Body of pancreas (tissue), 4 donors: ENCODE measurements at places on chromosomes 1 and 21.

GRCh38 chr1:233361876-233362275, 34.4 kb downstream of the MAP3K21 start:
- DNase-seq: no peak

GRCh38 chr1:50193002-50193401, 84.3 kb downstream of the ELAVL4 start:
- DNase-seq: no peak

DNA sequence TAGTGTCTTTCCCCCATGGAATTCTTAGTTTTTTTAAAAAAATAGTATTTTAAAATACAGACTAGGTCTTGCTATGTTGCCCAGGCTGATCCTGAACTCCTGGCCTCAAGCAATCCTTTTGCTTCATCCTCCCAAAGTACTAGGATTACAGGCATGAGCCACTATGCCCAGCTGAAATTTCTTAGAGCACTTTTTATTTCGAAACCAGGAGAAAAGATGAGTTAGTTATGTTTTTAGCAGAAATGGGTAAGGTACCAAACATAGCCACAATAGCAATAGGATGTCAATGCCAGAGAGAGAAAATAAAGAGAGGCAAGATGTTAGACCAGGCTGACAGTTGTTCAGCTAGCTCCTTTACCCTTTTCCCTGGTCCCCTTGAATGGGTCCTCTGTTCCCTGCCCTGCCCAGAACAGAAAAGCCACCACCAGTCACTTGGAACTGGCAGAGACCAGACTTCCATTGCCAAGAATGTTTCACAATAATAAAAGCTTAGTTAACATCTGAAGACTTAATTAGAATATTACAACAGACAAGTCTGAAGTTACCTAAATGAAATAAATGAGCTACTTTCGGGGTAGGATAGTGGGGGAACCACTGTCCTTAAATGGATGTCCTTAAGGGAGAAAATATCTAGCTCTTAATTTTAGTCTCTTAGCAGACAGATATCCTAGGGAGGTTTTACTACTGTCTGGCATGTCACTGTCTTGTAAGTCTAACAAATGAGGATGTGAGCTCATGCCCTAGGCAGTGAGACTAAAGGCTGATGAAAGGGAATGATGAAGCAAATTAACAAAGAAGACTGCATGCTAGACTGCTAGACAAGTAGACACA, 54.3 kb downstream of the ABL2 start:
- peak; percentile 18 for DNase-seq

GRCh38 chr1:35773711-35774110, 3.9 kb upstream of the CLSPN start:
- no peak for DNase-seq

- DNase-seq: no peak
Observed at GRCh38 chr1:23557471-23558124, 1.7 kb downstream of the ID3 start.

DNA sequence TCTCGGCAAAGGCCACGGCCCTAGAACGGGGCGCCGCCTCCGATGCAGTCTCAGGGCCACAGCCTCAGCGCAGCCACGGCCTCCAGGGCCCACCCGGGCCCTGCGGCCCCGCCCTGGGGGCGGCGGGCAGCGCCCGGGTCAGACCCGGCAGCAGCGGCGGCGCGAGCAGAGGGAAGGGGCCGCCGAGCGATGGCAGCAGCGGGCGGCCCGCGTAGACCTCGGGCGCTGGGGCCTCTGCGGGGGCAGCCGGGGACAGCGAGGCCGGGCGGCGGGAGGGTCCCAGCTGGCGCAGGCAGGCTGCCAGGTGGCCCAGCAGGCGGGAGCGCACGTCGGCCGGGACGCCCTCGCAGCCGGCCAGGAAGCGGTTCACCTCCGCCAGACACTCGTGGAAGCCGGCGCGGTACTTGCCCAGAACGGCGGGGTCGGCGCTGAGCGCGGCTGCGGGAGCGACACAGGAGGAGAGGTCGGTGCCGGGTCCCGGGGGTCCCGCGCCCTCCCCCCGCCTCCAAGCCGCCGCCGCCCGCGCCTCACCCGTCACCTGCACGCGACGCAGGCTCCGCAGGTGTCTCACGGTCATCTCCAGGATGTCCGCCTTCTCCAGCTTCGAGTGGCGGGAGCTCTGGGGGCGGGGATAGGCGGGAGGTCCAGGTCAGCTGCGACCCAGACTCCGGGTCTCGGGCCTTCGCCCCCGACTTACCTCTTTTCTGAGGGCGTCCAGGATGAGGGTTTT, 737 bp downstream of the HES4 start:
- no peak for DNase-seq

DNA sequence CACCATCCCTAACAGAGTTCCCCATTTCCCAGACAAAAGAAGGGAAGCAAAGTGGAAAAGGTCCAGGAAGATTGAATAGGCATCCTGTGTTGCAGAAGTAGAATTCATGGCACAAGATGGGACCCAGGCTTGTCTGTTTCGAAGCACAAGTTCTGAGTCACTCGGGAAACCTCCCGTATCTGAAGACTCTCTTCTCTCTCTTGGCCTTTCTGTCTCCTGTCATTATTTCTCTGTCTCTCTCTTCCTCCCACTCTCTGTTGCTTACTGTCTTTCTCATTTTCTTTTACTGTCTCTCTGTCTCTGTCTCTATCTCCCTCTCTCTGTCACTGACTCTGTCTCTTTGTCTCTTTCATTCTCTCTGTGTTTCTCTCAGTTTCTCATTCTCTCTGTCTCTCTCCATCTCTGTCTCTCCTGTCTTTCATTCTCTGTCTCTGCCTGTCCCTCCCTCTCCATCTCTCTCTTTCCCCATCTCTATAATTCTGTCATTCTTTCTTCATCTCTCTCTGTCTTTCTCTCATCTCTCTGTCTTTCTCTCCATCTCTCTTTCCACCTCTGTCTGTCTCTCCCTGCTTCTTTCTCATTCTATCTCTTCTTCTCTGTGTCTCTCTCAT, 23.7 kb downstream of the RNF187 start:
- DNase-seq: no peak

DNA sequence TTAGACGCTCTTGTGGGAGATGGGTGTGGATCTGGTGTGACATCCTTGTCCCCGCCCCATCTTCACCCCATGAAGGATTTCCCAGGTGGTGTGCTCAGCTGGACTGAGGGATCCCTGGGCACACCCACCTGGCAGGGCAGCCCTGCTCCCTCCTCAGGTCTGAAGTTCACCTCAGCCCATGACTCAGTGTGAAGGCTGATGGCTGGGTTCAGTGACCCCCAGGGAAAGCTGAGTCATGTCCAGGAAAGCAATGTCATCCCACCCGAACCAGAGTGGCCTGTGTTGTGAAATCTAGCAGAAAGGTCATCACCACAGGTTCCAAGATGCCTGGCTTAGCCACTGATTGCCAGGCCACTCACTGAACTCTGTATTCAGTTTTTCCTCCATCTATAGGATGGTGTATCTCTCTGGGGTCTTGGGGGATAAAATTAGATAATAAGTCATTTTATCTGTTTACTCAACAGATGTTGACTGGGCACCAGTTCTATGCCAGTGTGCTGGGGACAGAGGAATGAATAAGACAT, 97.7 kb upstream of the JUN start:
- peak; percentile 83 for DNase-seq

GRCh38 chr1:223718850-223719249, 6.5 kb downstream of the CAPN2 start:
- DNase-seq: no peak

- DNase-seq: no peak
Observed at GRCh38 chr1:200121421-200121820, 93.9 kb downstream of the NR5A2 start.

DNA sequence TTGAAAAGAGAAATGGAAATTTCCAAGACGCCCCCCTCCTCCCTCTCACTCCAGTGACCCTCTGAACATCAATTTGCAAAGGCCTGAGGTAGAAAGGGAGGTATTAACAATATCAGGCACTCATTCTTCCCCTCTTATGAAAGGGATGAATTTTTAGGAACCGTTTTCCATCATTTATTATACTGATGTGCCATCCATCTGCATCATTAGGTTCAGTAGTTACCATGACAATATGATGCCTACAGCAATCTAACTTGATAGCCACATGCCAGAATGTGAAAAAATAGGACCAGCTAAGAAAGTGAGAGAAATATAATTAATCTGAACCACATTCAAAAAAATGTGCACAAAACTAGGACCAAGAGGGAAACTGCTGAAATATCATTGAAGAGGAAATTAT, 40.9 kb downstream of the SEC16B start:
- no peak for DNase-seq

DNA sequence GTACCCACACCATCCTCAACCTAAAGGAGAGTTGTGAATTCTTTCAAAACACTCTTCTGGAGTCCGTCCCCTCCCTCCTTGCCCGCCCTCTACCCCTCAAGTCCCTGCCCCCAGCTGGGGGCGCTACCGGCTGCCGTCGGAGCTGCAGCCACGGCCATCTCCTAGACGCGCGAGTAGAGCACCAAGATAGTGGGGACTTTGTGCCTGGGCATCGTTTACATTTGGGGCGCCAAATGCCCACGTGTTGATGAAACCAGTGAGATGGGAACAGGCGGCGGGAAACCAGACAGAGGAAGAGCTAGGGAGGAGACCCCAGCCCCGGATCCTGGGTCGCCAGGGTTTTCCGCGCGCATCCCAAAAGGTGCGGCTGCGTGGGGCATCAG, 638 bp upstream of the OLIG2 start:
- no peak for DNase-seq

DNA sequence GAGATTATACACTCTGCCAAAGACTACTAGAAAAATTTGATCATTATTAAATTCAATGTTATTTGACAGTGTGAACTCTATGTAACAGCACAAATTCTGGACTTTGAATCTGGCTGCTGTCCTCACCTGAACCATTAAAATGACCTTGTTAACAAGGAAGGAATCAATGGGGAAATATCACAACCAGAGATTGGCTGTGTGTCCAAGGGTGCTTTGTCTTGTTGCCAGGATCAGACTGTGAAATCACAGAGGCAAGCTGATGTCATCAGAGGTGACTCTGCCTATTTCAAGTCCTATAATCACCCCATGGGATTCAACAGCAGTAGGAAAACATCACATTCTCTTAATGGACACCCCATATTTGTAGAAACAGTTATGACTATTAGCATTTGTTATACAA, 46.8 kb downstream of the ADAMTS5 start:
- DNase-seq: peak; percentile 40

DNA sequence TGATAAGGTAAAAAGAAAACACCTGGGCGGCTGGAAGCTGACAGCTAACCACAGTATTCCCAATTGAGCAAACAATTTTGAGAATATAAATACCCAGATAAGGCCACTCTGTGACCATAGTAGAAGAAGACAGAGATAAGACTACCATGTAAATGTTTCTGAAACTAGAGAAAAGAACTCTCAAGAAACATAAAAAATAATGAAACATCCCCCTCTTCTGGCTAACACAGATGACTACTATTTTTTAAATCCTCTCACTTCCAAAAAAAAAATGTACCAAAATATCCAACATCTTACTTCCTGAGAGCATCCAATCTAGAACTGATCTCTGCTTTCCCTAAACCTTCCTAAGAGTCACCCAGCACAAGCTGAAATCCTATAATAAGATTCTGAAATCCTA, 125.9 kb downstream of the HFM1 start:
- DNase-seq: no peak

- DNase-seq: no peak
Observed at GRCh38 chr1:47393141-47393540, 22.9 kb upstream of the FOXE3 start.

GRCh38 chr1:33425900-33426299, 5.0 kb downstream of the PHC2 start:
- DNase-seq: no peak

DNA sequence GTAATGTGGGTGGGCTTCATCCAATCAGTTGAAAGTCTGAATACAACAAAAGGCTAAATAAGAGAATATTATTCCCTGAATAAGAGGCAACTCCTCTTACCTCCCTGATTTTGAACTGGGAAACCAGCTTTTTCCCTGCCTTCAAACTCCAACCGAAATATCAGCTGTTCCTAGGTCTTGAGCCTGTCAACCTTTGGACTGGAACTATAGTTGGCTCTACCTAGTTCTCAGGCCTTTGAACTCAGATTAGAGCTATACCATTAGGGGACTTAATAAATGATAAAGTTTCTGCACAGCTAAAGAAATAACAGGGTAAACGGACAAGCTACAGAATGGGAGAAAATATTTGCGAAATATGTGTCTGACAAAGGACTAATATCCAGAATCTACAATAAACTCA, 43.8 kb upstream of the BEND5 start:
- no peak for DNase-seq

DNA sequence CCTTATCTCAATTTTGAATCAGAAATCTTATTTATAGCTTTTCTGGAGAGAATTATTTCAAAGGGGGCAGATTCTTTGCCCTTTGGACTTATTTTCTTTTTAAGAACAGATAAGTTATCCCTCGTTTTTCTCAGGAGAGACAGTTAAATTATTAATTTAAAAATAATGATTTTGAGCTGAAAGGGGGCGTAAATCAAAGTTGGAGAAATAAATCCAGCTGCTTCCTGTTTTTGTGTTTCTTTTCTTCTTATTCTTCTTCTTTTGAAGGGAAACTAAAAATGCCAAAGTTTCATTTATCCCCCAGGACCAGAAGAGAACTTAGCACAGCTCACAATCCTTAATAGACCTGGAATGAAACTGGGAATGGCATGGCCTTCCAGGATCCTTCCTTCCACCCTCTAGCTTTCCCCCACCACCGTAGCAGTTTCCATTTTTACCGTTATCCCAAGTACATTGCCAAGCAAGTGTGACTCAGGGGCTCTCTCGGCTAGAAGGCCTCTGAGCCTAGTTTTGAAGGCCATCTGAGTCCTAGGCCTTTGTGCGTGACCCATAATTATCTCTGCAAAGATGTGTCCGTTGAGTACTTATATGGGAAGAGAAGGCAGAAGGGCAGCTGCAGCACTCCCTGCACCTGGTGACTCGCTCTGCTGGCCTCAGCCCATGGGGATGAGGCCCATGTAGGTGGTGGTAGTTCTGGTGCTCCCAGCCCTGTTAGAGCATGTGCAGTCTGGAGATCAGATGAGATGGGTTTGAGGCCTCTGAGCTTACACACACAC, 181.7 kb downstream of the ROR1 start:
- DNase-seq: peak; percentile 33

DNA sequence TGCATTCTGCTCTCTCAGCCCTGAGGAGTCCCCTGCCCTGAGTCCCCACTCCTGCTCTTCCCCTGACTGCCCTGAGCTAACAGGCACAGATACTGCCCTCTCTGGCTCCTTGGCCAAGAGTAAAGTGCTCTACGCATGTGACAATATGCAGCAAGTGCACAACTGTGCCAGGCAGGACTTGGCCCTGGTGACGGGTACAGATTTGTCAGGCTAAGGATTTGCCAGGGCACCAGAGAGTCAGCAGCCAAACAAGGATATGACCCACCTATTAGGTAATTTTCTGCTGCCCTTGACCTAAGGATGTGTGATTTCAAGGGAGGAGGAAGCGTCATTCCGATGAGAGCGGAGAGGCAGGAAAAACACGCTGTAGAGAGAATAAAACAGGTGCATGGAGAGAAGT, 339.0 kb downstream of the PTPRU start:
- no peak for DNase-seq
